ENCODE measurements at places on chromosomes 16 and 17.

DNA sequence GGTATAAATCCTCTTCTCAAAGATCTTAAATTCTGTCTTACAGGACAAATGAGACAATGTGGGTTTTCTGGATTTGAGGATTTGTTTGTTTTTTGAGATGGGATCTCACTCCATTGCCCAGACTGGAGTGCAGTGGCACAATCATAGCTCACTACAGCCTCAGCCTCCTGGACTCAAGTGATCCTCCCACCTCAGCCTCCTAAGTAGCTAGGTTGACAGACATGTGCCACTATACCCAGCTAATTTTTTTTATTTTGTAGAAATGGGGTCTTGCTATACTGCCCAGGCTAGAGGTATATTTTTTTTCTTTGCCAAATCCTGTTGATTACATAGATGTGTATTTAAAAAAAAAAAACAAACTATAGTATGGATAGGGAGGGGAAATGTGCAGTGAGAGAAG is 31.8 kb upstream of the SDR42E2 start:
- no peak for DNase-seq

- no peak for DNase-seq
These were observed 674 bp downstream of the ZNF688 start for GRCh38 chr16:30570636-30571444.

DNA sequence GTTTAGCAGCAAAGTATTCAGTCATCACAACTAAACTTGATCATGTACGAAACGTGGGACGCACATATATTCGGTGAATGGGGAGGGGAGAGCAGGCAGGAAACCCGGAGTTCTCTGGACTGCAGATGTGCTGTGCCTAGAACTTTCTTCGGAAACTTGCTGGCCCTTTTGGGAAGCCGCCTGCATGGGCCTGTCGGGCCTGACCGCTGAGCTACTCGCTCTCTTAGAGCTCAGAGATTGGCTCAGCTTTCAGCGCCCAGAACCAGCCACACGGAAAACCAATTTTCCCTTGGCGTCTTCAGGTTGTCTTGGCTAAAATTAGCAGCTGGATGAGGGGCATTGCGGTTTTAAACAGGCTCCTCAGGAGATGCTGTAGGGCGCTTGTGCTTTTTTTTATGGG is 38.1 kb downstream of the ZDHHC7 start:
- DNase-seq = no peak

DNA sequence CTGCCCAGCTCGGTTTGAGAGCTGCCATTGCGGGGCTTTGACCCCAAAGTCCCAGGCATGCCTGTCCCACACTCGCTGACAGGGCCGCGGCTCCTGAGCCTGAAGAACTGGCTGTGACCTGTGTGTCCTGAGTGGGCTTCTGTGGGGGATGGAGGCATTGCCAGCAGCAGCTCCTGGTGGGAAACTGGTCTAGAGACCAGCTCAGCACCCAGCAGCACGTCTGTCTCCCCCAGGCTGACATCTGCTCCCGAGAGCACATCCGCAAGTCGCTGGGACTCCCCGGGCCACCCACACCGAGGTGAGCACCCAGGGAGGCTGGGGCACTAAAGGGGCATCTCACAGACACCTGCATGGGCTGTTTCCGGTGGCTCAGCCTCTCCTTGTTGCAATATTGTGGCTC is 13.4 kb downstream of the ENDOV start:
- no peak for DNase-seq

- DNase-seq = no peak
These were observed 5.8 kb upstream of the SETD6 start for GRCh38 chr16:58509256-58510096.
